Smooth muscle cell of the coronary artery (primary cell): ENCODE measurements at places on chromosomes 16 and 17. TPM values are rescaled to one million over a fixed set of nuclear protein-coding genes. Genes with fewer than 3 reads are reported as not detected.

KRTAP3-1 gene
- total RNA-seq, result not detected in 2 replicates

NHLRC4 gene
- 0.35 and 1.4 TPM in 2 replicates for total RNA-seq

GDPD1 gene
- total RNA-seq, result 0.35 and 2.3 TPM in 2 replicates

LGALS9 gene
- 1.5 and 3.0 TPM in 2 replicates for total RNA-seq

GDPD3 gene
- total RNA-seq, result 0.60 and 4.4 TPM in 2 replicates
